ENCODE measurements at places on chromosomes 6 and 20.

DNA sequence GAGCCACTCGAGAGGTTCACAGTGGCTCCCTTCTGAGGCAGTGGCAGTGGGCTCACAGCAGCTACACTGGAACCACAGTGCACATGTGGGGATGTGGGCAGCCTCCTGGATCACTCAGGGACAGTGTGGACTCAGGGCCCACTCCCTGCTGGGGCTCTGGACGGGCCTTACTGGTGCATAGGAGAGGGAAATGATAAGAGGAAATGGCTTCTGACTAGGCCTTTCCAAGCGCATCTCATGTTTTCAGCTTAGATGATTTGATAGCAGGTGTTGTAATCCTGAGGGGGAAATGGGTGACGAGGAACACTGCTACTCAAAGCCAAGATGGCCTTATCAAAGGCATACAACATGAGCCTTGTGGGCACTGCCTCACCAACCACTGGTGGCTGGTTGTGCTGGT, 44.0 kb downstream of the PANK2 start:
- no peak for DNase-seq

- DNase-seq: no peak
These were observed 443.9 kb downstream of the CDKAL1 start for GRCh38 chr6:20978151-20978614.

DNA sequence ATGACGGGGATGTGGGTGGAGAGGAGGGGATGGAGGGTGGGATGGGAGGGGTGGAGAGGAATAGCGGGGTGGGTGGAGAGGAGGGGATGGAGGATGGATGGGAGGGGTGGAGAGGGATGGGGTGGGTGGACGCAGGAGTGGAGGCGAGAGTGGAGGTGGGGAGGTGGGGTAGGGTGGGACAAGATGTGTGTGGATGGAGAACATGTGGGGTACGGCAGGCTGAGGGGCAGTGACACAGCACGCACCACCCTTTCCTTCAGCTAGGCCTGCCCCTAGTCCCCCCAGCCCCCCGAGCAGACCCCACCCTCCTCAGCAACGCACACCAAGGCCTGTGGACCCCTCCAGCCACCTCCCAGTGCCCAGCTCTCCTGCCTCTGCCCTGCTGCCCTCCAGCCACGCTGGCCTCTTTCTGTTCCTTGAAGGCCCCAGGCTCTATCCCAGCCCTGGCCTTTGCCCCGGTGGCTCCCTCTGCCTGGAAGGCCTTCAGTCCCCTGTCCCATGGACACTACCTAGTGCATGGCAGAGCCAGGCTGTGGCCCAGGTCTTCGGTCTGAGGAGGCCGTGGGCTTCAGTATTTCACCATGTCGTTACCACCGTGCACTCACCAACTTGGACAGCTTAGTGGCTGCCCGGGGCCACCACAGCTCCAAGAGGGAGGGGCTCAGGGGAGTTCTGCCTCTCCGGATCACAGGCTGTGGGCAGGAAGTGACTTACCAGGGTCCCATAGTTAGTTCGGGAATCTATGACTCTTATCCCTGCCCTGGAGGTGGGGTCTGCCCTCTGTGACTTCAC, 78.4 kb upstream of the PMEPA1 start:
- DNase-seq: no peak

- no peak for DNase-seq
These were observed 97.3 kb downstream of the CENPW start for GRCh38 chr6:126437205-126437604.

- DNase-seq: peak; percentile 99
These were observed 45.9 kb downstream of the RIPOR3 start for GRCh38 chr20:50645253-50646068.

- no peak for DNase-seq
These were observed 125.6 kb downstream of the CARMIL1 start for GRCh38 chr6:25404693-25405169.

Measured in ELF-1 (cell line).